ENCODE measurements at places on chromosomes 4 and X.
A peak's percentile ranks its signal among the peaks of the same experiment; 100 is the strongest.

- DNase-seq: peak; percentile 89
- H3K27me3 ChIP-seq: no peaks in the 10 kb centered on the region
- no peaks in the 10 kb centered on the region for H3K4me1 ChIP-seq
- no peak overlapping the region for H3K4me3 ChIP-seq
Measured at GRCh38 chr4:146165840-146166239, 9.7 kb upstream of the LSM6 start.

DNA sequence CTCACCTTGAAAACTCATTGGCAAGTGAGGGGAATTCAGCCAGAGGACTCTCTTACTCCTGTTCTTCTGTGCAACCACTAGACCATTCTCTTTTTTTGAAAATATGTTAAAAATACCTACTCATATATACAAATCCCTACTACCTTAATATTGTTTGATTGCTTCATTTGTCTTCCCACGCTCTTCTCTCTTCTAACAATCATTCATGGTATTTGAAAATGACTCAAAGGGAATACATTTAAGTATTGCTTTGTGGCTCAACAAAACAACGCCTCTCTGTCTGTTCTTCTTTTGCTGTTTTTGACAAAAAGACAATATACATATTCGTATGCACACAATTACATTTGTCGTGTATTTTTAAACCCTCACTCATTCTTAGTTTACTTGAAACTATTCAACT is 589.4 kb downstream of the ANKRD50 start:
- peaks cover 2% of the 10 kb centered on the region for H3K4me1 ChIP-seq
- H3K36me3 ChIP-seq: no peaks in the 10 kb centered on the region
- no peaks in the 10 kb centered on the region for H3K27me3 ChIP-seq

DNA sequence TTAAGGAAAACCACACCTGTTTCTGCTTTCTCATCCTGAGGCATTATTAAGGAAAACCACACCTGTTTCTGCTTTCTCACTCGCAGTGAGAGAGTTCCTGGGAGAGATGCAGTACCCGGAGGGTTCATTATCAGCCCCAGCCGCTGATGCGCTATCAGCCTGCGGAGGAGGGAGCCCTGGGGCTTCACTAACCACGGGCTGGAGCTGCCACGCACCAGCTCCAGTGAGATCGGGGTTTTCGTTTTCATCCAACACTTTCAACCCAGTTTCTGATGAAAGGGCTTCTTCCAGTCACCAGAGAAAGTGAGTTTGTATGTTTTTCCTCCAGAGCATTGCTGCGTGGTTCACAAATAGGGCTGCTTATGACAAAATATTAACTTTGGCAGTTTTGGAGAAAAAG is 93.2 kb upstream of the PRKX start:
- H3K4me1 ChIP-seq: no peaks in the 10 kb centered on the region
- H3K27me3 ChIP-seq: peaks cover 3% of the 10 kb centered on the region
- no peaks in the 10 kb centered on the region for H3K36me3 ChIP-seq
- DNase-seq: no peak
- no peak overlapping the region for H3K27ac ChIP-seq
- no peak overlapping the region for H3K4me3 ChIP-seq

DNA sequence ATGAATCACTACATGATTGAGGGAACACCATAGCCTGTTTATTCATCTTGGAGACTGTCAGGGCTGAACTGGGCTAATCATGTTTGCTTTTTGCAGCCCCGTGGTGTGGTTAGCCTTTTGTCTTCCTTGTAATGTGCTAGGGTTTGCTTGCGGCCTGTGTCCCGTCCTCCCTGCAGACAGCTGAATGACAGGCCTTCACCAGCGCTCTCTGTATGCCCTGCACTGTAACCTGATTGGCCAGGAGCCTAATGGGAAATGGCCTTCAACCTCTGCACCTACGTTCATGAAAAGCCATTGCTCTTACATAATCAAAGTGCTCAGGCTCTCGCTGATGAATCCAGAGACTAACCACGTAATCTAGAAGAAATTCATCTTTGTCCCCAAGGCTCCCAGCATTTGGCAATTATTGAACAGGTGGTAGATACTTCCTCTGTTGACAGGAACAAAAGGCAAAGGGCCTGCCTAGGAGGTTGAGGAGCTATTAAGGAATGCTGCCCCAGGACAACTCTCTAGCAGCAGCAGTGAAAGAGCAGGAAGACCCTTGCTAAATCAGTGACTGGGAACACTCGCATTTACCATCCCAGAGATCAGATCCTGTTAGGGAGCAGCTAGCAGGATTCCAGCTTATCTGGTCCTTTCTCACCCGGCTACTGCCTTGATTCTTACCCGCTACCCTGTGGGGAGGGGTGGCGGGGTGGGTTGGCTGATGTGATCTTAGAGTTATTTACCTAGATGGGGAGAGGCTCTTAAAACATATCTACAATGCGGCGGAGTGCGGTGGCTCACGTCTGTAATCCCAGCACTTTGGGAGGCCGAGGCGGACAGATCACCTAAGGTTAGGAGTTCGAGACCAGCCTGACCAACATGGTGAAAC is 42.3 kb upstream of the FAT1 start:
- H3K4me3 ChIP-seq: no peak overlapping the region
- H3K4me1 ChIP-seq: peaks cover 7% of the 10 kb centered on the region
- no peaks in the 10 kb centered on the region for H3K36me3 ChIP-seq
- H3K27me3 ChIP-seq: no peaks in the 10 kb centered on the region
- no peak overlapping the region for H3K27ac ChIP-seq
- no peak for DNase-seq

- no peaks in the 10 kb centered on the region for H3K27me3 ChIP-seq
- no peaks in the 10 kb centered on the region for H3K36me3 ChIP-seq
- no peaks in the 10 kb centered on the region for H3K4me1 ChIP-seq
- no peak overlapping the region for H3K27ac ChIP-seq
Measured at GRCh38 chr4:156820931-156821330, 150.7 kb downstream of the PDGFC start.

GRCh38 chr4:178293601-178294000 is 851.4 kb upstream of the AGA start:
- DNase-seq: no peak
- H3K4me3 ChIP-seq: no peak overlapping the region
- H3K36me3 ChIP-seq: no peaks in the 10 kb centered on the region
- H3K27me3 ChIP-seq: no peaks in the 10 kb centered on the region
- no peak overlapping the region for H3K27ac ChIP-seq

GRCh38 chrX:154436983-154437752 is at the start of gene GDI1:
Gene GDI1 (plus strand): TSS chrX:154437154. CDS start chrX:154437255, 101 bp downstream.
- H3K27me3 ChIP-seq: no peaks in the 10 kb centered on the region
- H3K4me3 ChIP-seq: peak within 1 kb of the TSS; percentile 69
- DNase-seq: no peak
- peaks cover 11% of the 10 kb centered on the region for H3K36me3 ChIP-seq
- H3K4me1 ChIP-seq: no peaks in the 10 kb centered on the region

DNA sequence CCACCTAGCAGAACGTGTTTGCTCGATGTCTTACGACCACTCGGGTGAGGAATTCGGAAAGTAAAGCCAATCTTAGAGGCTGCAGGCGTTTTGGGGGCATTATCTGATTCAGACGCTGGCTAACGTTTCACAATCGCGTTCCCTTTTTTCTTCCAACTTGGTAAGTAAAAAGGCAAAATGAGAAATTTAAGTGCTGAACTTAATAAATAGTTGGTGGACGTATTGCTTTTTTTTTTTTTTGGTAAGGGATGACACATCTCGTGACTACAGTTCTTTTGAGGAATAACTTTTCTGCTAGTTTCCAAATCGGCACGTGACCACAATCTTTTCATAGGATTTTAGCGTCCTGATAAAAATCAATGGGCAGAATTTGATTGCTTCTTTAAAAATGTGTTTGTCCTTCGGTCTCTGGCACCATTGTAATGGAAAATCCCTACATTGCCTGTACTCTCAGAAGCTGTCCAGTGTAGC is 848 bp downstream of the RAB9A start:
- peak; percentile 29 for DNase-seq
- no peaks in the 10 kb centered on the region for H3K36me3 ChIP-seq
- H3K27me3 ChIP-seq: no peaks in the 10 kb centered on the region
- H3K4me1 ChIP-seq: no peaks in the 10 kb centered on the region

GRCh38 chr4:138904793-138905192 is 110.8 kb upstream of the NOCT start:
- H3K36me3 ChIP-seq: no peaks in the 10 kb centered on the region
- H3K4me3 ChIP-seq: no peak overlapping the region
- DNase-seq: no peak
- no peak overlapping the region for H3K27ac ChIP-seq
- H3K4me1 ChIP-seq: no peaks in the 10 kb centered on the region
- peaks cover 5% of the 10 kb centered on the region for H3K27me3 ChIP-seq

DNA sequence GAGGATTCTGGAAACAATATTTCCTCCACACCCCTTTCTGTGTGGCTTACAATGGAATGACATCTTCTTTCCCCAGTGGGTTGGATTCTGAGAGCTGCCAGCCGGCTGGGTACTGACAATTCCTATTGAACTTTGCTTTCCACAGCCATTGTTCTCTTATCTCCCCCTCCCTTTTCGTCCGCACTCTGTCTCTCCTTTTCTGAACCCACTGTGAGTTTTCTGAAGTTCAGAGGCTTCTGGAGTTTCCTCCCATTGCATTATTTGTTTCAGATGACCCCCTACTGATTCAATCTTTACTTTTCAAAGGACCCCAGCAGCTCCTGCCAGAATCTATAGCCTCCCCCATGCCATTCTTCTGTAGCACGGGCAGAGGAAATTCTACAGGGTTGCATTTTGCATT is 10.4 kb downstream of the SMPX start:
- no peaks in the 10 kb centered on the region for H3K4me1 ChIP-seq
- no peaks in the 10 kb centered on the region for H3K27me3 ChIP-seq
- no peak for DNase-seq
- H3K4me3 ChIP-seq: no peak overlapping the region
- H3K27ac ChIP-seq: no peak overlapping the region
- H3K36me3 ChIP-seq: no peaks in the 10 kb centered on the region

DNA sequence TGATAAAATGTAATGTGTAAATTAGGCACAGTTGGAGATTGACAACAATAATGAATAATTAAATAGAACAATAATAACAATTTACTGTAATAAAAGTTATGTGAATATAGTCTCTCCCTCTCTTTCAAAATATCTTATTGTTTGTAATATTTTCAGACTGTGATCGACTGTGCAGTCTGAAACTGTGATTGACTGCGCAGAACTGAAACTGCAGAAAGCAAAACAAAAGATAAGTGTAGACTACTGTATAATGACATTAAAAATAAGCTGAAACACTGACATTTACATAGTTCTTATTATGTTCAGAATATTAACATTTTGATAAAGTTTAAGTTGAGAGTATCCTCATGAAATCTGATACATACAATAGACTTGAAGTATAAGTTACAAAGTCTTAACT is 371.0 kb downstream of the CCSER1 start:
- H3K27ac ChIP-seq: no peak overlapping the region
- DNase-seq: no peak
- H3K4me1 ChIP-seq: no peaks in the 10 kb centered on the region
- H3K27me3 ChIP-seq: no peaks in the 10 kb centered on the region

GRCh38 chrX:112521676-112522075 is 158.1 kb downstream of the LHFPL1 start:
- no peak overlapping the region for H3K4me3 ChIP-seq
- no peaks in the 10 kb centered on the region for H3K36me3 ChIP-seq
- H3K27ac ChIP-seq: no peak overlapping the region

DNA sequence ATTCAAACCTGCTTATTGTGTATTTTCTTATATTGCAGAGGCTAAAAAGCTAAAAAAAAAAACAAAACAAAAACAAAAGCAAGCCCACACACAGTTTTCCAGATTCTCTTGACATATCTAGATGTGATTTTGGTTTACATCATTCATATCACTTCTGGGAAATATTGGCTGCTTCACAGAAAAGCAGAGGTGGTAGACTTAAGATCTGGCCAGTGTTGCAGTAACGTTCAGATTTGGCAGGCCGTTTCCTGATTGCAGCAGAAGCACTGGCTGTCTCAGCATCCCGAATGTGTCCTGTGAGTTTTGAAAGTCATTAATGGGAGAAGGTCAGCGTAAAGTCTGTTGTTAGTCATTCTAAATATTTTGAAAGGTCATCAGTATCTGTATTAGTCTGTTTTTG is 2062.0 kb downstream of the ARAP2 start:
- H3K4me3 ChIP-seq: no peak overlapping the region
- DNase-seq: peak; percentile 48
- peak overlapping the region; percentile 78 for H3K27ac ChIP-seq
- H3K4me1 ChIP-seq: peaks cover 2% of the 10 kb centered on the region

DNA sequence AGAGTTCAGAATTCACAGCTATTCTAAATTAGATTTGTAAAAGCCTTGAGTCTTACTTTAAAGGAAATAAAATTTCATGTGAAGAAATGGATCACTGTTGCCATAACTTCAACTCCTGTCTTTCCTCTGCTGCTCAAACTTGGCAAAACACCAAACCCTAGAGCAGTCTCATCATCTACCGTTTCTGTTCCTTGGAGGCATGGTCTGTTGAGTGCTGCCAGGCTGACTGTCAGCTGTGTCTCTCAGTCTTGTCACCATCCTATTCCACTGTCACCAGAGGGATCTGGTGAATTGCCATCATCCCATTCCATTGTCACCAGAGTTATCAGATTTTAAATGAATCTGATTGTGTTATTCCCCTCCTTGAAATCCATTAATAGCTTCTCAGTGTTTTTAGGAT is 55.6 kb downstream of the STIM2 start:
- no peak for DNase-seq
- no peak overlapping the region for H3K4me3 ChIP-seq
- no peaks in the 10 kb centered on the region for H3K27me3 ChIP-seq
- H3K4me1 ChIP-seq: no peaks in the 10 kb centered on the region
- H3K36me3 ChIP-seq: no peaks in the 10 kb centered on the region
- H3K27ac ChIP-seq: no peak overlapping the region

GRCh38 chrX:17655211-17656034 is 81.9 kb upstream of the SCML1 start:
- peak overlapping the region; percentile 17 for H3K4me3 ChIP-seq
- no peak overlapping the region for H3K27ac ChIP-seq
- H3K4me1 ChIP-seq: no peaks in the 10 kb centered on the region
- no peaks in the 10 kb centered on the region for H3K27me3 ChIP-seq

DNA sequence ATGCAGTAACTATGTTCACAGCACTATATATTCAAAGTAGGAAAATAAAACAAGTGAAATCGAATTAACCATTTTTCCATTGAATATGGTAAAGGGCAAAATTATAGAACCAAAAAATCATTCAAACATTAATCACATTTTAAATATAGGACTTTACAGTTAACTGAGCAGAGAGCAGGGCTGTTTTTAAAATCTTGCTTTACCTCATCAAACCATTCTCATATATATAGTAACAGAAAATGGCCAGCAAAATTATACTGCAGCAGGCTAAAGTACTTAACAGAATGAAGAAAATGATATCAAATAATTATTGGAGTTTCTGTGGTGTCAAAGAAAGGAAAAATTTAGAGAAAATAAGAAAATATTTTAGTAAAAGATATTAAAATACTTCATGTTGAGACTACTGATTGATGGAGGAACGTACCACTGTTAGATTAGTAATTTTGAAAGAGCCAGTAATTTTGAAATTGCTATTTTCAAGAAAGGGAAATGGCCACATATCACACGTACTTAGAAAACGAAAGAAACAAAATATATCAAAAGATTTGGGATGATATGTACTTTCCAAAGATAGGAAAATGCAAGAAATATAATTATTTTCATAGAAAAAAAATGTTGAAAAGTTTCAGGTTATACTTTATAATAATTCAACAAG is 813.7 kb downstream of the DMD start:
- no peaks in the 10 kb centered on the region for H3K27me3 ChIP-seq
- no peak overlapping the region for H3K4me3 ChIP-seq
- H3K36me3 ChIP-seq: no peaks in the 10 kb centered on the region
- H3K27ac ChIP-seq: no peak overlapping the region

GRCh38 chrX:145843146-145843904 is 25.7 kb downstream of the SLITRK2 start:
- H3K27me3 ChIP-seq: no peaks in the 10 kb centered on the region
- no peak overlapping the region for H3K4me3 ChIP-seq
- no peak for DNase-seq
- H3K27ac ChIP-seq: no peak overlapping the region

GRCh38 chr4:69078852-69079251 is 17.4 kb upstream of the UGT2B7 start:
- no peaks in the 10 kb centered on the region for H3K27me3 ChIP-seq
- no peak overlapping the region for H3K4me3 ChIP-seq
- H3K36me3 ChIP-seq: no peaks in the 10 kb centered on the region
- no peaks in the 10 kb centered on the region for H3K4me1 ChIP-seq
